ENCODE measurements at places on chromosomes 2 and 18.

- no peak for DNase-seq
Observed at GRCh38 chr2:193943406-193943960, 1713.5 kb upstream of the SLC39A10 start.

- no peak for DNase-seq
Observed at GRCh38 chr2:185128996-185129395, 530.7 kb downstream of the ZNF804A start.

DNA sequence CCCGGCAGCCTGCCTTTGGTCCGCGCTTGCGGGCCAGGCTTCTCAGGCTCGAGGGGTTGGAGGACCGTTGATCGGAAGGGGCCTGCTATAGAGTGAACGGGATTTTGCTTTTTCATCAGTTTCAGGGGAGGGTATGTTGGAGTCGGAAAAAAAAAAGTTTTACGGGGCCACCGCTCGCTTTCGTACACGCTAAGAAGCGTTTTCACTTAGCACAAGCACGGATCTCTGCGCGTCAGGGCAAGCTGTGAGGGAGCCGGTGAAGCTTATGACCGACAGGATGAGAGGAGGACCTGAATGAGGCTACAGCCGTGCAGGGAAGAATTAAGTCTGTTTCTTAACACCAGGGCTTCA lies 443 bp downstream of the CPSF3 start:
- DNase-seq = no peak

GRCh38 chr2:149021271-149021719 lies 17.2 kb upstream of the LYPD6B start:
- no peak for DNase-seq

- no peak for DNase-seq
Observed at GRCh38 chr18:13434854-13435253, 216.3 kb downstream of the LDLRAD4 start.

DNA sequence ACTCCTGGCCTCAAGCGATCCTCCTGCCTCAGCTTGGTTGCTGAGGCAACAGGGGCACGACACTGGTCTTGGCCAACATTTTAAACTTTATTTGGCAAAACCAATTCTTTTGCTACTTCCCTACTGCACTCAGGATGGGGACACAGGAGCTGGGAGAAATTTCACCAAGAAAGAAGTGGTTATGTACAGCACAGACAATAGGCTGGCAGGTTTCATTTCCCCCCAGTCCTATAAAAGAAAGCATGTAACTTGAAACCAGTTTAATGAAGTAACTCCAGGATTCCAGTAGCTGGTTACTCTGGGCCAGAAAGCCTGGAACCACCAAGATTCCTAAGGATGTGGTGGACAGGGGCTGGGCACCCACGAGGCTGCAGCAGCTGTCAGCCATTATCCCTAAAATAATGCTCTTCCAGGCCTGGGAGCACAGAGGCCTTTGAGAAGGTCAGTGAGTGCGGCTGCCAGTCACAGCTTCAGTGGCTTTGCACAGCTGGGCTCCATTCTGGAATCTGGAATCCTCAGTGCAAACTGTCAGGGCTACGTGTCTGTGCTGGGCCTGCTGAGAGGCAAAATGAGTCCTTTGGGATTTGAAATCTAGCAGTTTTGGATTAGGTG lies 142.3 kb upstream of the ITGA6 start:
- DNase-seq = peak; percentile 38

DNA sequence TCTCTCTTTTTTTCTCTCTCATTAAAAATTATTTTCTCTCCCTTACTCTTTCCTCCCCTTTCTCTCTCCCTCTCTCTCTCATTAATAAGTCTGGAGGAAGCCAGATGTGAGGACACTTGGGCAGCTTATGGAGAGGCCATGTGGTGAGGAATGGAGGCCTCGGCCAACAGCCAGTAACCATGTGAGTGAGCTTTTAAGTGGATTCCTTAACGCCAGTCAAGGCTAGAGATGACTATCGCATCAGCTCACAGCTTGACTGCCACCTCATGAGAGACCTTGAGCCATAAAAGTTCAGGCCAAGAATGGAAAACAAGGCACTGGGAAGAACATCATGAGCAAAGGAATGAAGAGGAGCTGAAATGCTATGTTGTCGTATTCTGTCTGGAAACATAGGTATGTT lies 39.1 kb downstream of the ETAA1 start:
- DNase-seq = no peak

DNA sequence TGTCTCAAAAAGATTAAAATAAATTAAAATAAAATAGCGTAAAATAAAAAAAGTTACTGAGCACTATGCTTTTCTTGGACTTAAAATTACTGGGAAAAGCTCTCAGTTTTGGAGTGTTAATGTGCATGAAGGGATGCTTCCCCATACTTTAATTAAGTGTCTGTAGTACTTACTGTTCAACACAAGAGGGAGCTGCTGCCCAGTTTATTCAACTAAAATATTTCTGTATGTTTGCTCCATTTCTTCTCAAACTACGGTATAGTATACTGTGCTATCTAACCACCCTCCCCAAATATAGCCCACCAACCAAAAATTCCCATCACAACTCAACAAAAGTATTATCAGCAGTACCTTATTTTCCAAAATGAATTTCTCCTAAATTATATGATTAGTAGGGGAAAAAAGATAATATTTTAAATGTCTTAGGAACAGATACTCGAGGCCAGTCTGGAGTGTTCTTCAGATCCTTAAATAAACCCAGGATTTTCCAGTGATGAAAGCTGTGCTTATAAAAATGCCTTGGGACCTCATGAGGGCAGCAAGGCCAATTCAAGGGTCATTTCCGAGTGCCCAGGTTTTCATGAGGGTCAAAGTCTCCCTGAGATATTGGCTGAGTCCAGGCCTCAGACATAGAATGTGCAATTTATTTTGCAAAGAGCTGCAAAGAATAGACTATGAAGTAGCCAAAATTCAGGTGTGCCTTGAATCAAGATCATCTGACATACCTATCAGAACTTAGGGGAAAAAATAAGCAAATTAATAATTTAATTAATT lies 64.1 kb downstream of the CHRNA1 start:
- no peak for DNase-seq

DNA sequence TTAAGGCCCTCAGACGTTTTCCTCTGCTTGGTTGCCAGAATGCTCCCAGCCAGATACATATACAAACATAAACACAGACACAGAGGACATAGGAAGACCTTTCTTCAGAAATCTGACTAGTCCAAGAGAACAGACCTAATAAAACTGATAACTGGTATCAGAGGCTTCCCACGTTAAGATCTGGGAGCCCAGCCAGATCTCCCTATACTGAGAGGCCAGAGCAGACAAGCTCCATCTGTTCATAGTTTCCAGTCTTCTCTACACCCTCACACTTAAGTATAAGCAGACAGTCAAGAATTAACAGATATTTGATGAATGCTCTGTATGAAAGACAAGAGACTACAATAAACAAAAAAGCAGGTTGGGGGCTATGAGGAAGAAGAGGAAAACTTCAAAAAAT lies 240.5 kb upstream of the CHAC2 start:
- no peak for DNase-seq

DNA sequence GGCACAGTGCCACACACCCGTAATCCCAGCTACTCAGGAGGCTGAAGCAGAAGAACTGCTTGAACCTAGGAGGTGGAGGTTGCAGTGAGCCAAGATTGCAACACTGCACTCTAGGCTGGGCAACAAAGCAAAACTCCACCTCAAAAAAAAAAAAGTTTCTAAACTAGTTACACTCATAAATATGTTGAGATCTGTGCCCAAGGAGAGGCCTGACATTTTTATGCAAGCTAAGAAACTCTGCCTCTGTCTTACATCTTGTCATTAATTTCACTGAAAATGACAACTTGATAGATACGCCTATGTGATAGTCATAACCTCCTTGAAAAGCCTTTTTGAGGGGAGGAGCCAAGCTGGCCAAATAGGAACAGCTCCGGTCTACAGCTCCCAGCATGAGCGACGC lies 412.7 kb downstream of the STK39 start:
- DNase-seq = no peak

DNA sequence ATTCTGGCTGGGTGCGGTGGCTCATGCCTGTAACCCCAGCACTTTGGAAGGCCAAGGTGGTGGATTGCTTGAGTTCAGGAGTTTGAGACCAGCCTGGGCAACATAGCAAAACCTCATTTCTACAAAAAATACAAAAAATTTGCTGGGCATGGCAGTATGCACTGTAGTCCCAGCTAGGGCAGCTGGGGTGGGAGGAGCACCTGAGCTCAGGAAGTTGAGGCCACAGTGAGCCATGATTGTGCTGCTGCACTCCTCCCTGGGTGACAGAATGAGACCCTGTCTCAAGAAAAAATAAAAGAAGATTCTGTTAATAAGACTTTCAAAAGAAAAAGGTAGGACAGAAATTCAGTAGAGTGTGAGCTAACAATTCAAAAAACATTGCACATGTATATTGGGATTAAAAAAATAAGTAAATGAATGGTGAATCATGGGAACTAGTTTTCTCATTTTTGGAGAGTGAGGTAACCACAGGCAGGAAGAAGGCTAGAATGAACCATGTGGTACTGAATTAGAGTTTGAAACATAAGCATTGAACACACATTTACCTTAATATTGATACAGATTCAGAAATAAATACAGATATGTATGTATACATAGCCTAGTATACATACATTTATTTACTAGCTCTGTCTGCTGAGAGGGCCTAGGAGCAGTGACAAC lies 53.5 kb downstream of the NCOA1 start:
- DNase-seq = no peak

- peak; percentile 8 for DNase-seq
Observed at GRCh38 chr2:227324642-227324994, 433 bp upstream of the MFF start.
